ENCODE measurements at places on chromosomes 11 and 22.

- no peak for DNase-seq
Measured at GRCh38 chr11:122681070-122681469, 25.5 kb downstream of the UBASH3B start.

- no peak for DNase-seq
Measured at GRCh38 chr11:35792148-35792845, 129.7 kb downstream of the TRIM44 start.

DNA sequence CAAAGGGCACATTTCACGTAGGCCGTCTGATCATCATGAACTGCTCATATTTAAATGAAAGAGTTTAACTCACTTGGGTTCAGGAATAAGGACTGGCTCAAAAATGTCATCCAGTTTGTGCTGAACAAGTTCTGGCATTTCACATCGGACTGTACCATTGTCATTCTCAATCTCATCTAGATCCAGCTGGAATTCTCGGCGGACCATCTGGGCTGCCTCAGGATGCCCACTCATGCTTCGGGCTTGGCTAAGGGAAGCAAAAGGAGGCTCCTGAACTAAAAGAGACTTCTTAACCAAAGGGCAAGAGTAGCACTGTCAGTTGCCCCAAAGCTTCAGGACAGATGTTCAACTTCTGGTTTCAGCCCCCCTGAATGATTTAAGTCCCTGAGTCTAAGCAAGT, 40.2 kb downstream of the F2 start:
- no peak for DNase-seq

DNA sequence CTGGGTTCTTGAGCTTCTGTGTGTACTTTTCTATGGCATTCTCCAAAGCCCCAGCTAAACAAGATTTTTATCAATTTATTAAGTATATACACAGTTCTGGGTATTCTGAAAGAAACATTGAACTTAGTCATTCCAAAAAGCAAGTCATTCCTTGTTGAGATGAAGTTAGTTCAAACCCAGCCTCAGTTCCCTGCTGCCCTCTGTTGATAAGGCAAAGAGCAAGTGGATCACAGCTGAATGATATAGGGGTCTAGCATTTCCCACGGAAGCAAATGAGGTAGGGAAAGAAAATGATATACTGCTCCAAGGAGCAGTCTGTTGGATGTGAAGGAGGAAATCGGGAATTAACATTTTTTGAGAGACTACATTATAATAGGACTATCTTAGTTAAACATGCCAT, 841.8 kb upstream of the TENM4 start:
- DNase-seq: no peak

DNA sequence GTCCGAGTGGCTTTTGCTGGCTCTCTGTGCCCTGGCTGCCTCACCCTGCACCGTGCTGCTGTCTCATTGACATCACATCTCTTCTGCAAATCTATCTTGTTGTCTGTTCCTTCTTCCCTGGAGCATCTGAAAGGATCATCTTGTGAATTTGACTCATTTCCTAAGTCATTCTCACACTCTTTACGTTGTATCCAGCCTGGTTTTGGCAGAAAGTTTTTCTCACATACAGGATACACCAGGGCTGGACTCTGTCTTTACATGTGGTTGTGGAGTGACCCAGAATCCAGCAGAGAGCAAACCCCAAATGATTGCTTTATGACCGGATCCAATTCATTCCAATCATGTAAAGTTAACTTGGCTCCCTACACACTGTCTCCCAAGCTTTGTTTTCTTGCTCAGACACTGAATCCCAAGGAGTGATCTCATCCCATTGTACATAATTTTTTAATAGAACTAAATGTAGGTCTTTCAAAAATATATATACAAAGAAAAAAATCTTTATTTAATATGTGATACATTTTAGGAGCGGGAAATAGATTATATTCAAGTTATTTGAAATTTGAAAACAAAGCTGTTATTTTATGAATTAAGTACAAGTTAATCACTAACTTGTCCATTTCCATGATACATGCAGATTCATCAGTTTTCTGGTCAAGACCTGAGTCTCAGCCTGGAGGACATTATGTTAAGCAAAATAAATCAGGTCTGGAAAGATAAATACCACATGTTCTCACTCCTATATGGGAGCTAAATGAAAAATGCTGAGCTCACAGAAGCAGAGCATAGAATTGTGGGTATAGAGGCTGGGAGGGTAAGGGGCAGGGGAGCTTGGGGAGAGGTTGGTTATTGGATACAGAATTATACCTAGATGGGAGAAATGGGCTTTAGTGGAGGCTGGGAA, 2.9 kb upstream of the RFPL1 start:
- DNase-seq: no peak

DNA sequence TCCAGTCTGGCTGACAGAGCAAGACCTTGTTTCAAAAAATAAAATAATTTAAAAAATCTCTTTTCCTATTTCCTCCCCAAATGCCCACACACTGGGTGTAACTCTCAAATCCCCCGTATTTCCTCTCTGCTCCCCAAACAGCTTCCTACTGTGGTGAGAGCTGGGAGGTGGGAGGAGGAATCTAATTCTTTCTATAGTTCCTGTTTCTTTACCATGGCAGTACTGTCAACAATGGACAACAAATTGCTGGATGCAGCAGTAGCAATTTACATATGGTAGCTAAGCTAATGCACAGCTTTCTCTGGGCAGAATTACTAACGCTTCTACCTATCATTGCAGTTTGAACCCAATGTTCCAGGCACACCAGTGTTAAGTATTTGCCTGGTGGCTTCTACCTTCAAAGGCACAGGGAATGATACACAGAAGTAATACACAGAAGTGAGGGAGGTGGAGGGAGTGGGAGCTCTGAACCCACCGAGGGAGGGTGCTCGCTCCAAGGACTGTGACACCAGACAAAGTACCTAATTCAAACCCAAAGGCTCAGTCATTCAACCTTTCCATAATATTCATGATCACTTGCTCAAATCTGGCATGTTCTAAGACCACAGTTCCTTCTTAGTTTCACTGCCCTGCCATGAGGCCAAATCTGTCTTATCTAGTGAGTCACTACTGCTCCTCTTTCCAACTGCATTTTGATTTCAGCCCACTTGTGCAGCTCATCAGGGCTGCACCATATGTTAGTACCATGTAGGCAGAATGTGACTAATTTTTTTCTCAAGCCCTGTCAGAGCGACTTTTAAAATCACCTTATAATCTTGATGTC, 37.9 kb downstream of the CELF1 start:
- no peak for DNase-seq

- no peak for DNase-seq
Measured at GRCh38 chr11:100940111-100940510, 189.5 kb downstream of the PGR start.

DNA sequence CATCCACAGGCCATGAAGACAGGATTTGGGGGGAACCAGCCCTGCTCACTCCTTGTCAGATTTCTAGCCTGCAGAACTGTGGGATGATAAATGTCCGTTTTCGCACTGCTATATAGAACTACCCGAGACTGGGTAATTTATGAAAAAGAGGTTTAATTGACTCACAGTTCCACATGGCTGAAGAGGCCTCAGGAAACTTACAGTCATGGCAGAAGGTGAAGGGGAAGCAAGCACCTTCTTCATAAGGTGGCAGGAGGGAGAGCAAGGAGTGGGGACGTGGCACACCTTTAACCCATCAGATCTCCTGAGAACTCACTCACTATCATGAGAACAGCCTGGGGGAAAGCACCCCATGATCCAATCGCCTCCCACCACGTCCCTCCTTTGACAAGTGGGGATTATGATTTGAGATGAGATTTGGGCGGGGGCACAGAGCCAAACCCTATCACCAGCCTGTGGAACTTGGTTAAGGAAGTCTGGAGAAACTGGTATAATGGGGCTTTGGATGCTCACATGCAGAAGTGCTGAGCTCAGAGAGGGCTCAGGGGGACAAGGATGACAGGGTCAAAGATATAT, 50.7 kb downstream of the MYEOV start:
- DNase-seq: no peak

DNA sequence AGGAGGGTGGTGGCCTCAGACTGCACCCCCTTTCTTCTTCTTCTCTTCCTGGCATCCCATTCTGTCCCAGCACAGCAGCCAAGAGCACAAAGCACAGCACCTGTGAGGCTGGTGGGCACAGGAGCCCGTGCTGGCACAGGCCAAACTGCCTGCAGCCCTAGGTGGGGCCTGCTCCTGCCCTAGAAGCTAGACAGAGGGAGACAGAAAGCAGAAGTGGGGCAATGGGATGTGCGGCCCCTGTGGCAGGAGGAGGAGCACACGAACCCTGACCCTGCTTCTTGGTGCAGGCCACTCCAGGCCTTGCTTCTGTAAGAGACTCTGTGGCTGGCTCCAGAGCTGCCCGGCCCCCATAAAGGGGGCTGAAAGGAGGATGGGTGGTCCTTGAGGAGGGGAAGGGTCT, 3.9 kb upstream of the PTS start:
- no peak for DNase-seq

DNA sequence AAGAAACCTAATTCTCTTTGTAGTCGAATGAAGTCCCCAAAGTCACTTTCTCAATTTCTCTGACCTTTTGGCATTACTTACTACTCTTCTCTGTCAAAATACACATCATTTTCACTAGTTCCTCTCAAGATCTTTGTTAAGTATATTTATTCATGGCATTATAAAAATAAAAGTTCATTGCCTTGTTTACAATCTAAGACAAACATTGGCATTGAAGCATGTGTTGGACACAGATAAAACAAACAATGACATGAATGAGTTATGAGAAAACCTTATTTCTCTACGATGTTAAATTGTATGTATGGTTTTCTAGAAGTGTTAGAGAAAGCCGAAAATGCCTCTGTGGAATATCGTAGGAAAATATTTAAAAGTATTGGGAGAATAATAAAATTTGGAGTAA, 8.6 kb upstream of the OR51G1 start:
- DNase-seq: no peak

- DNase-seq: no peak
Measured at GRCh38 chr11:65503949-65504673, 5.3 kb downstream of the MALAT1 start.

DNA sequence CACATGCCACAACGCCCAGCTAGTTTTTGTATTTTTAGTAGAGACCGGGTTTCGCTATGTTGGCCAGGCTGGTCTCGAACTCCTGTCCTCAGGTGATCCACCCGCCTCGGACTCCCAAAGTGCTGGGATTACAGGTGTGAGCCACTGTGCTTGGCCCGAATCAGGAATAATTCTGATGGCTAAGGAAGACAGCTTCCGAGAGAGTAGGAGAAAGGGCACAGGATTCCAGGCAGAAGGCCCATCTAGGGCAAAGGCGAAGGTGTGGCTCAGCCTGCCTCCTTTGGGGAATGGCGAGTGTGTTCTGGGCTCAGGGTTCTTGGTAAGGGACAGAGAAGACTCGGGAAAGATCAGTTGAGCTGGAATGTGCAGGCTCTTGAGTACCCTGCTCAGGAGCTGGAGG, 1.6 kb upstream of the SYCE3 start:
- DNase-seq: no peak

GRCh38 chr22:23115369-23115768, 26.4 kb downstream of the RSPH14 start:
- DNase-seq: no peak

DNA sequence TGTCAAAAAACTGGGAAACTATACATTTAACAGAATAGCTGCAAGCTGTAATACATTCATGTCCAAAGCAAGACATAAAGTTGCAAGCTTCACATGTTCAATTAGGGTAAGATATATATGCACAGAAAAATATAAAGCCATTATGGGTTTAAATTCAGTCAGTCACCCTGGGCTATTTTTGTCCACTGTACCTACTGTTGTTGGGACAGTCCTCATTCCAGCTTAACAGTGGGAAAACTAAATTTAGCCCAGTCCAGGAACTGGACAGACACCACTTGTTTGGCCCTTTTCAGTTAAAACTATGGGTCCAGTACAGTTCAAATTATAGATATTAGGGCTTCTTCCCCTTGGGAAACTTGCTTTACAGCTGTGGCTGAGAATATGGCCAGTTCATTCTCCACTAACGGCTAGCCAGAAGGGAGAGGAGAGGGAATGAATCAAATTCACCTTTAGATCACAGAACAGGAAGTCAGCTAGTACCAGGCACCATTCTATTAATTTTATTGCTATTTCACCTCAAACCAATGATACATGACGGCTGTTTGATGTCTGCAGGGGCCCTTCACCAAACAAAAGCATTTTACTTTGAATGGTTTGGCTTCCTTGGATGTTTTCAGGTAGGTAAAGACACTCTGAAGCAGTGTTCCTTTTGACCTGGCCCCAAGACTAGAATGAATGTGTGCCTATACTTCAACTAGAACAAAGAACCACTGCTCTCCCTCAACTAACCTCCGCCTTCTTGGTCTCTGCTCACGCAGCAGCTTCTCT, 22.2 kb downstream of the ZNF280B start:
- no peak for DNase-seq

Measured in activated CD4-positive, CD25-positive, alpha-beta regulatory T cell treated with anti-CD3 and anti-CD28 coated beads, Interleukin-2, amount 50 U/mL, for 16 hours (primary cell).